Activated T-helper 1 cell treated with Interleukin-2 at 50 U/mL for 16 hours (primary cell): ENCODE measurements at places on chromosomes 6 and 20.

- no peak for DNase-seq
Observed at GRCh38 chr6:137490961-137491360, 3.2 kb downstream of the OLIG3 start.

DNA sequence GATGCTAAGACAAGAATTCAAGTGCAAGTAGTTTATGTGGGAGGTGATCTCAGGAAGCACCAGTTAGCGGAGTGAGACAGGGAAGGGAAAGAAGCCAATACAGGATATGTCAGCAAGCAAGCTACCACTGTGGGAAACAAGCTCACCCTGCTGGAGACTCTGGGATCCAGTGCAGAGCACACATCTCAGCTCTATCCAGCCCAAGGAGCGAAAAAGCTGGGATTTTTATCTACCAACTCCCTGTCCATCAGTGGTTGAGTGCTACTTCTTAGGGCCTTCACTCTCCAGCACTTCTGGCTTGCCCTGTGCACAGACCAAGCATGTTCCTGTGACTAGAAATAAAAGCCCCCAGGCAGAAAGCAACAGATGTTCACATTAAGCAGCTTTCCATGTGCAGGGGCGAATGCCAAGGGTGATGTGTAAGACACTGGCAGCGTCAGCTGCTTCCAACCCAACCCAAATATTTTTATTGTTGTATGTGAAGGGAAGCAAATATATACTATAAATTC is 10.8 kb upstream of the RNF24 start:
- no peak for DNase-seq

DNA sequence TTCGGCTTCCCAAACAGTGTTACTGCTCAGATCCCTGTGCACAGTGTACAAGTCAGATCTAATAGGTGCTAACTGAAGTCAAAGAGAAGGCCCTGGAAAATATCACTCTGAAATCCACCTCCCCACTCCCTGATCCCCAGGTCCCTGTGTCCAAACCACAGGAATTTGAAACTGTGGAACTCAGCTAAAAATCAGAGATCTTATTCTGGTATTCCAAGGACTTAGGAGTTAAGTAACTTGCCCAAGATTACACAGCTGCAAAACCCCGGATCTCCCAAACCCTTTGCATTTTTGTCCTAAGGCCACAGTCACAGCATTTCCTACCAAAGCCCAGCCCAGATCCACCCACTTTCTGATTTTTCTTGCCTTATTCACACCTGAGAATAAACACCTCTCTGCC is 32.3 kb upstream of the SLC23A2 start:
- no peak for DNase-seq

DNA sequence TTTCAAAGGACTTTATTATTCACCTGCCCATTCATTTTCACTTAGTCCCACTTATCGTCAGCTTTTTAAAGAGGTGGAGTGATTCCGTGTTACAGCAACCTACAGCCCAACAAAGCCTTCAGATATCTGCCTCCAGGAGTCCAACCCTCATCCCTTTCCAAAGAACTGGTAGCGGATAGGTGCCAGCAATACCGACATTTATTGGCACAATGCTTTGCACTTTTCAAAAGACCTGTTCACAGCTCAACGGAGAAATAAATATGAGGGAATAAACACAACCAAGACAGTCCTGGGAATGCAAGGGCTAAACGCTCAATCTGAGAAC is 819 bp upstream of the MTRF1L start:
- DNase-seq = no peak

DNA sequence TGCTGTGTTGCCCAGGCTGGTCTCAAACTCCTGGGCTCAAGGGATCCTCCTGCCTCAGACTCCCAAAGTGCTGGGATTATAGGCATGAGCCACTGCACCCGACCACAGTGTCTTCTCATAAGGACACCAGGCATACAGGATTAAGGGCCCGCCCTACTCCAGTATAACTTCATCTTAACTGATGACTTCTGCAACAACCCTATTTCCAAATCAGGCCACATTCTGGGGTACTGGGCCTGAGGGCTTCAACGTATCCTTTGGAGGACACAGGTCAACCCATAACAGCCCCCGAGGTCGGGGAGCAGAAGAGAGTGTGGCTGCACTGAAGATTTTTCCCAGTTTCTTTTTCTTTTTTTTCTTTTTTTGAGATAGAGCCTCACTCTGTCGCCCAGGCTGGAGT is 39.7 kb downstream of the SUN5 start:
- DNase-seq = no peak

DNA sequence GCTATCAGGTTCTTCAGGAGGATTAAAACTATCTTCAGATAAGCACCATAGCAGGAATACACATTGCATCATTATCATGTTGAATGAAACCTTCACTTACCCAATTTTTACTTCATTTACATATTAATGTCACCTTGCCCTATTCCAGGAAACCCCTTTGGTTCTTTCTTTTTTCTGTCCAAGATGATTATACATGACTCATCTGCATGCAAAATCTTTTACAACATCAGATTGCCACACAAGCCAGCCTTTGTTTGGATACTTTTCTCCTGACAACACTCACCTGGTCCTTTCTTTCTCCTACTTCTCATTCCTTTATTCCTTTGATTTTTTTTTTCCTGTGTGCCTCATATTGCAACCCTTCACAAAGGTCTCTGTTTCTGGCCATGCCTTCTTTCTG is 200.5 kb upstream of the POU3F2 start:
- no peak for DNase-seq

GRCh38 chr6:30735668-30736314 is 6.7 kb downstream of the FLOT1 start:
- DNase-seq = no peak

DNA sequence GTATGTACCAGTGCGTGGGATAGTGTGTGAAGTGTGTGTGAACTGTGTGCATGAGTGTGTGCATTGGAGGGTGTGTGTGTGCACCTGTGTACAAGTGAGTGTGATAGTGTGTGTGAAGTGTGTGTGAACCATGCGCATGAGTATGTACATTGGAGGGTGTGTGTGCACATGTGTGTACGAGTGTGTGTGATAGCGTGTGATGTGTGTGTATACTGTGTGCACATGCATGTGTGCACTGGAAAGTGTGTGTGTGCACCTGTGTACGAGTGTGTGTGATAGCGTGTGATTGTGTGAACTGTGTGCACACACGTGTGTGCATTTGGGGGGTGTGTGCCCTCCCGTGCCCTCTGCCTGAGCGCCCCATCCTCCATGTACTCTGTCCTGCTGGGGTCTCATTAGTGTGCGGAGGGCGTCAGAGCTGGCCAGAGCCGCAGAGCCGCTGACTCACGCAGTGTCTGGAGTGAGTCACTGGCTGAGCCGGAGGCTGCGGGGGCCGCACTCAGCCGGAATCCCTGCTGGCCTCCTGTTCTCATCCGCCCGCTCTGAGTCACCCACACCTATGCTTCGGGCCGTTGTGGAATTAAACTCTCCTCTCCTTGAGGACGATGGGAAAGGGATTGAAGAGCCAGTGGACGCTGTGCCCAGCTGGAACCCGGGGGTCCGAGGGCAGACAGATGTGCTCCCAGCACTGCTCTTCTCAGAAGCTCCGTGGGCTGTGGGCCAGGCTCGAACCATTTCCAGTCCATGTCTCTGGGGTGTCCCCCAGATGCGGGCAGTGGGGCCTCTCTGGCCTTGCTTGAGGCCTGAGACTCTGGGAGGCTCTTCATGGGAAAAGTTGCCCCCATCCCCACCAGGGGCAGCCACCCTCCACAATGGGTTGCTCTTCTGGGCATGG is 27.3 kb upstream of the STX16 start:
- no peak for DNase-seq

- DNase-seq = no peak
Observed at GRCh38 chr6:12249541-12250382, 40.4 kb upstream of the EDN1 start.

DNA sequence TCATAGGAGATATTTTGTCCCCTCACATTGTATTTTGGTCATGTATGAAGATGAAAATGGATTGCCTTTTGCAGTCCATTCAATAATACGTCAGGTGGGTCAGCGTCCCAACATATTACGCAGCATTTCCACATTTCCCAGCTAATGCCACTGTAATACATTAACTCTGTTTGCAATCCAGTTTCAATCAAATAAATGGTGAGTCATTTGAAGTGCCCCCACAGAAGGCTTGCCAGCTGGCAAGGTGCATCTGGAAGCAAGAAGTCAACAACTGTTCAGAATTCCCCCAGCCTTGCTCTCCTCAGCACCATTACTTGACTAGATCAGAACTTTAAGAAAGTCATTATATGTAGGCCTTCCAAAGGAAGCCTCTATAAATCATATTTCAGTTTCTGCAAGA is 50.4 kb downstream of the PHACTR1 start:
- no peak for DNase-seq

DNA sequence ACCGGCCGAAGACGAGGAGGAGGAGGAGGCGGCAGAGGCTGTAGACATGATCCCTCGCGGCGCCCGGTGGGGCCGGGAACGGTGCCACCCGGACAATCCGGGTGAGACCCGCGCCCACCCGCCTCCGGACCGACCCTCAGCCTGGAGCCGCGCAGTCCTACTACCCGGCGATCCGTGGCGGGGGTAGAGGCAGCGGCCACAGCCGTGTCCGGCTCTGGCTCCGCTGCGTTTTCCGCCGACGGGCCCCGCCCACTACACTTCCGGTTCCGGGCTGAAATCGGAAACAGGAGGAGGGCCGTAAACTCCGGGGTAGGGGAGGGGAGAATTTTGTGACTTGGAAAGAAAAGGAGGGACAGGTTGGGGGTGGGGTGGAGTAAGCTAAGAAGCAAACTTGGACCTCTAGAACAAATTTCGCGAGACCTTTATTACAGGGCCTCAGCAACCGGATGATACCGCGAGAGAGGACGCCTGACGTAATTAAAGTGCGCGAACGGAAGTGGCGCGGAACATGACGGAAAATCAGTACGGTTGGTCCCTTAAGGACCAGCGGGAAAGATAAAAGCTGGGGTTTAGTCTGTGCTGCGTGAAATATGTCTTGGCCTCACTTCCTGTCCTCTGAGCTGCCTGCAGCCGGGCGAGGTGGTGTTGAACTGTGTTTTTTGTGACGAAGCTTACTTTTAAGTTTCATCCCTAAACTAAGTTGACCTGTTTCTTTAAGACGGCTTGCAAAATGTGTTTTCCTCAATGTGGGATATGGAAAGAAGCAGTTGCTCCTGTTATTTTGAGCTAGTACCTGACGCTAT is at the start of gene MAP3K7:
Gene MAP3K7, minus strand, starts transcription at position 237 of the 803 bp plus-strand sequence. Its CDS starts 189 bp downstream, at position 48.
- DNase-seq = peak; percentile 84

GRCh38 chr6:84605298-84605697 is 159.1 kb downstream of the TBX18 start:
- DNase-seq = no peak

- DNase-seq = no peak
Observed at GRCh38 chr6:32983493-32983848, 15.1 kb downstream of the BRD2 start.

GRCh38 chr6:93104195-93104817 is 315.1 kb downstream of the EPHA7 start:
- no peak for DNase-seq

- DNase-seq = no peak
Observed at GRCh38 chr20:62357187-62357667, 9.9 kb downstream of the LAMA5 start.

GRCh38 chr6:168841609-168842278 is 400.8 kb downstream of the SMOC2 start:
- no peak for DNase-seq

- DNase-seq = no peak
Observed at GRCh38 chr6:26311385-26312095, 53.5 kb upstream of the BTN3A2 start.

DNA sequence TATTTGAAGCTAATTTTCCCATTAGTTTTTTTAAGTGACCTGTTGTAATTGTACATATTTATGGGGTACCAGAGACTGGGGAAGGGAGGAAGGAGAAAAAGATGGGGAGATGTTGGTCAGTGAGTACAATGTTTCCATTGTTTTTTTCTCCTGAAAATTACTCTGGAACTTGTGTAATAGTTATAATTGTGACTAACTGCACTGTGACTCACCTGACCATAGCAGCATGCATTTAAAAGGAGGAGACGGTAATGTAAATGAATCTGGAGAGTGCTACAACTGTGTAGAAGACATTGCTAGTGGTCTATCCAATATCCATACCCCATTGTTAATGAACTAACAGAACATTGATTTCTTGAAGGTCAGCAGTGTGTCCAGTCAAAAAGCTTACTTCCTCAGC is 133.4 kb downstream of the RFPL4B start:
- DNase-seq = no peak

DNA sequence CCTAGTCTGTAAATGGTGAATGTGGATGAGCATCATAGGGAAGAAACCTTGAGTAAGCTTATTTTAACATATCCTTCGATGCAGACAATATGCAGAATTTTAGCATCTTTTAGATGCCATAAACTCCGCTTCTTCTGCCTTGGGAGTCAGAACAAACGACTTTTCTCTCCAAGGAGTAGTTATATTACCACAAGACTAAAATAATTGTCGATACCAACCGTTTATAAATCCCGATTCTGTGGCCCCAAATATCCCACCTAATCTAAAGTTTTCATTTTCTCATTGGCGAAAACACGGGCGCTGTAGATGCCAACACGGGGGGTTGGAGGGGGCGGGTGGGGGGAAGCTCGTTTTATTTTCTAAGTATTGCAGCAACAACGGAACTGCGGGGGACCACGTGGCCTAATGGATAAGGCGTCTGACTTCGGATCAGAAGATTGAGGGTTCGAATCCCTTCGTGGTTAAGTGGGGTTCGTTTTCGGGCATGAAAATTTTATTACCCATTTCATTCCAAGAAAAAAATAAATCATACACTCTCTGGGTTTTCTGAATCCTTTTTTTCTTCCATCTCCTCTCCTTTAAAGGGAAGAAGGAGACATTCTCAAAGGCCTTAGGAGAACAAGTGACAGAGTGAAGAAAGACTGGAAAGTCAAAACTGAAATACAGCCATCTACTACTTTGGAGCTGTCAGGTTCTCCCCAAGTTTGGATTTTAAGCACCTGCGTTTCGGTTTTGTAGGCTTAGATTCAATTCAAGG is 65.5 kb upstream of the BTN3A2 start:
- DNase-seq = no peak

DNA sequence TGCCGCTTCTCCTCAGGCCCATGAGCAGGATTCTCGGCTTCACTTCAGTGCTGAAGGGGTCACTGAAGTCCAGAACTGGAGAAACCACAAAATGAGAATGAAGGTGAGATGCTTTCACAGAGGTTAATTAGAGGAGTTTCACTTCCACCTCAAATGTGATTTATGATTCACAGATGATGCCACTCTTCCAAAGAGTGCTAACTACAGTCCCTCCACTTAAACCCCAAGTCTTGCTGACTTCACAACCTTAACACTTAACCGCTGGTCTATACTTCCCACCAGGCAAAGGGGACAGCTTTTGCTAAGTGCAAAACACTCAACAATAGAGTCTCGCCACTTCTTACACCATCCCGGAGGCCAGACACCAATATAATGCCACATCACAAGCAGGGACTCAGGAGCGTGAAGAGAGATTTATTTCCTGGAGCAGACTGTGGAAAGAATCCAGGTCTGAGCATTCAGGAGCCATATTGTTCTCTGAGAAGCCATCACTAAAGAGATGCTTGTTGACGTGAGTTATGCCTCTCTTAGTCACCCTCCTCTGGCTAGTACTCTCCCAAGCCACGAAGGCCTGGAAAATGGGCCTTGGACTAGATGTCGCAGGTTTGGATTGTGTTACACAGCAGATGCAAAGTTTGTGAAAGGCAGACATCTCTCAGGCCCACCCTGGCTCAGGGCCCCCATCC is 24.4 kb downstream of the RRAGD start:
- DNase-seq = no peak

- no peak for DNase-seq
Observed at GRCh38 chr6:127969701-127970100, 68.8 kb upstream of the THEMIS start.

- no peak for DNase-seq
Observed at GRCh38 chr20:49775229-49775693, 37.4 kb upstream of the SLC9A8 start.

GRCh38 chr6:53568776-53569616 is 24.1 kb upstream of the GCLC start:
- no peak for DNase-seq

GRCh38 chr20:43508106-43508505 is 609 bp downstream of the L3MBTL1 start:
- DNase-seq = no peak
